ENCODE measurements at places on chromosomes 5 and 9.

- peak; percentile 74 for DNase-seq
Observed at GRCh38 chr9:68584189-68585033, 43.7 kb upstream of the TMEM252 start.

DNA sequence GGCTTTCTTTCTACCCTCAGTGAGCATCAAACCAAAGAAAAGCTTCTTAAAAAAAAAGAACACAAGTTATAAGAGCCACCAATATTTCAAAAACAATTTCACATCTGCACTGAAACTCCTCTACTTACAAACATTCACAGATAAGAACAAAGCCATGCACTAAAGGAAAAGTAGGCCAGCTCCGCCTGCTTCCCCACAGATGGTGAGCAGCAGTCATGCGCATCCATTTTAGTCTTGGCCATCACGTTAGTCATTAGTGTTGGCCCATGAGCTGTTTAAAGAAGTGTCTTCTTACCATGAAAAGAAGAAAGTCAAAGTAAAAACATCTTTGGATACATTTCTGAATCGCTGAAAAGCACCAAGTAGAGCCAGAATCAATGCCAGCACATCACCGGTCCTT, 40.0 kb upstream of the SMIM23 start:
- DNase-seq, result no peak

DNA sequence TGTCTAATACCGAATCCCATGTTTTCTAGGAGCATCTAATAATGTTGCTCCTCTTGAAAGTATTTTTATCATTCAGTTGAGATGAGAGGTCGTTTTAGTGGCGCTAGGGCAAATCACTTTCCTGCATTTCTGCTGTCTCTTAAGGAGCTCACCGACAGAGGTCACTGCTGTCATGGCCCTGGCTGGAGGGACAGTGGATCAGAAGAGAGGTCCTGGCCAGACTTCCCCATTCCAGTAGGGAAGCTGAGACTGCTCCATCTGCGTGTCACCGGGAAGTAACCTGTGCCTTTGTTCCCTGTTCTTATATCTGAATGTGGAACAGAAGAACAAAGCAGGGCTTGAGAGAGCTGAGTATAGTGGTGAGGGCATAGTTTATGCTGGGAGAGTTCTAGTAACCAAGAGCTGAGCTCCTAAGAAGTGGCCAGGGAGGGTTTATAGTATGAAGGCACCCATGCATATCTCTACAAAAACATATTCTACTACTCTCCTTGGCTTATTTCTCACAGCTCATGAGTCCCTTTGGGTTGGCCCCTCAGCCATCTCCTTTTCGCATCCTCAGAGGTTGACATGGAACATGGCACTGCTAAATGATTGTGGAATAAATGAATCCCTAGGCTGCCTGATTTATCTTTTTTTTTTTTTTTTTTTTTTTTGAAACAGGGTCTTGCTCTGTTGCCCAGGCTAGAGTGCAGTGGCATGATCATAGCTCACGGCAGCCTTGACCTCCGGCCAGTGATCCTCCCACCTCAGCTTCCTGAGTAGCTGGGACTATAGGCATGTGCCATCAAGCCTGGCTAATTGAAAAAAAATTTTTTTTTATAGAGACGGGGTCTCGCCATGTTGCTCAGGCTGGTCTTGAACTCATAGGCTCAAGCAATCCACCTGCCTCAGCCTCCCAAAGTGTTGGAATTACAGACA, 27.2 kb downstream of the ATP6V0E1 start:
- DNase-seq, result no peak

DNA sequence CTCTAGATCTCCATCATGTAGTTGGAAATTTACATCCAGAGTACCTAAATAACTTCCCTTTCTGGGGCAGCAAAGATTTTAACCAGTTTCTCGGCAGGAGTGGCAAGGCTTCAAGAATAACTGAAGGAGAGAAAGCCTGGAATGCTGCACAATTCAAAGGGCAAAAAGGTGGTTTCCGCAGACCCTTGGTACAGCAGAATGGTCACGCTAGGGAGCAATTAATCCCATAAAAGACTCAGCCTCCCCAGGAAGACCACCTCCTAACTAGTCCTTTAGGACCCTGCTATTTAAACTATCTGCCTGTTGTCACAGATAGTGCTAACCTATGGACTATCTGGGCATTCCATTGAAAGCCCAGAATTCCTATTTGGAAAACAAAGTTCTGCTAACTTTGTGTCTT, 3.6 kb downstream of the HTR1A start:
- no peak for DNase-seq

DNA sequence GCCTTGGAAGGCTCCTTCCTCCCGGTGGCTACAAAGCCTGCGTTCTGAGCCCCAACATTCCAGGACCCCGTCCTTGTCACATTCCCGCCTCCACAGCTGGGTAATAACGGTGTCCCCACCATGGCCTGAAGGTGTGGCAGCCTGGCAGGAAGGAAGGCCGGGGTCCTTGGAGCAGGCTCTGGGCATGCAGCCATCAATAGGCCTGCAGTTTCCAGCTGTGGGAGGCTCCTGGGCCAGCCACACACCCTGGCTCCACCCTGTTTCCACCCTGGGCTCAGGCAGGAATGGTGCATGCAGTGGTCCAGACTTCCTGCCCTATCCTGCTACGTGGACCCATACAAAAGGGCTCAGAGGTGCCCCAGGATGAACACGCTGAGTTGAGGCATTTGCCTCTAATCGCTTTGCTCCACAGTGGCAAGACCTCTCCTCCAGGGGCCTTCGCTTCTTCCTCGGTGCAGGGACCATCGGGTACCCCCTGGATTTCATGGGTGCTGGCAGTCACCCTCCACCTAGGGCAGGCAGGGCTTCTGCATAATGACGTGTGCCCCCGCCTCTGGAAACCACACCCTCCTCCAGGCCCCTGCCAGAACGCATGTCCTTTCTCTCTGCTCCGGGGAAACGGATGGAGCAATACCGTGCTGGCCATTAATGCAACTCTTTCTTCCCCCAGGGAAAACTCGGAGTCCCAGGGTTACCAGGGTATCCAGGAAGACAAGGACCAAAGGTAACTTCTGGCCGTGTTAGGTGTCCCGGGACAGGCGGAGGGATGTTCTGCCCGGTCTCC, 95.1 kb upstream of the FCN2 start:
- DNase-seq, result no peak

- no peak for DNase-seq
Observed at GRCh38 chr5:56259002-56259511, 25.9 kb upstream of the ANKRD55 start.

DNA sequence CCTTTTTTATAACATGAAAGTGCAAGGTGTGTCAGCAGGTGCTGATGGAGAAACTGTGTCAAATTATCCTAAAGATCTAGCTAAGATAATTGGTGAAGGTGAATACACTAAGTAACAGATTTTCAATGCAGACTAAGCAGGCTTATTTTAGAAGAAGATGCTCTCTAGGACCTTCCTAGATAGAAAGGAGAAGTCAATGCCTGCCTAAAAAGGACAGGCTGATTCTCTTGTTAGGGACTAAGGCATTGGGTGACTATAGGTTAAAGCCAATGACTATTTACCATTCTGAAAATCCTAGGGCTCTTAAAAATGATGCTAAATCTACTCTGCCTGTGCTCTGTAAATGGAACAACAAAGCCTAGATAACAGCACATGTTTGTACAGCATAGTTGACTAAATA, 1682.4 kb downstream of the MAT2B start:
- DNase-seq, result no peak

DNA sequence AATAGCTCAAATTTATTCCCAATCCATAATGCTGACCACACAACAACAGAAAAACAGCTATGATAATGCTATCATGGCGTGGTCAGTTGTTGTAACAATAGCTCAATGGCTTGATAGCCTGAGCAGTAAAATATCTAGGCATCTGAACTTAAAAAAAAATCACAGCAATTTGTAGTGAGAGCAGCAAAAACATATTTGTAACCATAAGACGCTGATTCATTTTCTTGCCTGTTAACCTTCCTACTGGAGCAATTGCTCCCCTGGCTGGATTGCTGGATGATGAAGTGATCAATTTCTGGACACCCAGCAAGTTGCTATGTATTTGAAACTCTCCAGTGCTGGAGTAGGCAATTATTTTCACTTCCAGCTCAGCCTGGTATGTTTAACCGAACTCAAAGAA, 115.1 kb downstream of the PCSK1 start:
- no peak for DNase-seq

GRCh38 chr5:56094579-56095361, 100.0 kb upstream of the IL6ST start:
- DNase-seq, result peak; percentile 64

GRCh38 chr5:138662599-138662998, 87.4 kb upstream of the HSPA9 start:
- DNase-seq, result peak; percentile 26

DNA sequence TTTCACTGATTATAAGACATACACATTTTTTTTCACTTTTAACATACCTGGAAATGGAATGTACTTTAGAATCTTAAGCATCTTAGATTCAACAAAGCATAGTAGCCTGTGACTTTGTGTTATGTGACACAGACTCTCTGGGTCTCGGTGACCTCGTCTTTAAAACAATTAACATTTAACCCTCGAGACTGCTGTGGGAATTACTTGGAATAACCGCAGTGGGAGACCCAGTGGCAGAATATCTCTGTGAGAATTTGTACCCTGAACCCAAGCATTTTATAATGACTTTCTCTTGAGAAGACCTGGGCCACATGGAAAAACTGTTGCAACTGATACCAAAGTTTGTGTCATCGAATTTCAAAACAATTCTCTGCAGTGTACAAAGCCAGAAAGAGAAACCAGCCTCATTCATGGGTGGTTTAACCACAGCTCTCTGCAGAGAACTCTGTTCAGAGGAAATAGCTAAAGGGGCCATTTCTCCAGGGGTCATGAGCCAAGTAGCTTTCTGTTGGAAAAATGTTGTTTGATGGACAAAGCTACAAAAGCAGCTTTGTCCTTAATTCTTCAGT, 10.0 kb upstream of the RETREG1 start:
- DNase-seq, result peak; percentile 47

DNA sequence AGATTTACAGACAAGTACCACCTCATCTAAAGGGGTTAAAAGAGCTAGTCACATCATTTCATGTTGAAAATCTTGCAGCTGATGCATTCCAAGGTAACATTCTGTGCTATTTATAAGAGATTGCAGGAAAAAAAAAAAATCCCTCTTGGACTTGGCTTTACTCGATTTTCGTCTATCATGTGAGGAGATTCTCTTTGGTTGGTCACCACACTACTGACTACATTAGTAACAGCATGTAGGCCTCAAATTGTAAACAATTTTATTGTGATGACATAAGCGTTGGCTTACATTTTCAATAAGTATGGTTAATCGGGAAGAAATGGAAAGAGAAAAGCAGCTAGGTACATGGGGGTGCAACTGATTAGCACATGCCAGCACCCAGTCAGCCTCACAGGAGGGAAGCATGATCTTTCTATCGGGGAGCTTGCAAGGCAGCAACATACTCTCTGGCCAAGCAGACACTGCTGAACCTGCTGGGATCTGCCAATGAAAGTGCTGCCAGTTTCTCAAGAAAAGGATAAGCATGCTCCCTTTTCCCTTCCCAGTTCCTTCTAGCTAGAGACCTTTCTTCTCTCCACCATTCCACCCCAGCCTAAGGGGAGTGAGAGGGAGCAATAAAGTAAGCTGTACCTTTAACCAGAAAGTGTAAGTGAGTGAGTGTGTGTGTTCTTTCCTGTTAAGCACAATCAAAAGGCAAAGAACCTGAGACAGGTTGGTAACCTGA, 7.5 kb downstream of the NREP start:
- DNase-seq, result no peak

DNA sequence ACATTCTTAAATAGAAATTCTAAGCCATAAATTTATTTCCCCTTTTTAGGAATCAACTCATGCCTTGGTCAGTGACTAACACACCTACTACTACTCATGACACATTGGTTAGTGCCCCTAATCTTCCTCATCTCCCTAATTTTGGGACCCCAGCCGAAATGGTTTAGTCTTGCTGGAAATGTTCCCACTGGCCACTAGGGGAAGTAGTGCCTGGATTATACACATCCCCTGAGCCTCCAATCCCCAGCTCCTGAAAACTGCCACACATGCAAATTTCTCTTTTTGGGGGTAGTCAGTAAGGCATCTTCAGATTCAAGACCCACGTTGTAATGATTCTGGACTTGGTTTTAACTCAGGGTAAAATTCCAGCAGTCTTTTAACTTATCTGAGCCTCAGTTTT, 79.8 kb downstream of the HSD17B3 start:
- no peak for DNase-seq

DNA sequence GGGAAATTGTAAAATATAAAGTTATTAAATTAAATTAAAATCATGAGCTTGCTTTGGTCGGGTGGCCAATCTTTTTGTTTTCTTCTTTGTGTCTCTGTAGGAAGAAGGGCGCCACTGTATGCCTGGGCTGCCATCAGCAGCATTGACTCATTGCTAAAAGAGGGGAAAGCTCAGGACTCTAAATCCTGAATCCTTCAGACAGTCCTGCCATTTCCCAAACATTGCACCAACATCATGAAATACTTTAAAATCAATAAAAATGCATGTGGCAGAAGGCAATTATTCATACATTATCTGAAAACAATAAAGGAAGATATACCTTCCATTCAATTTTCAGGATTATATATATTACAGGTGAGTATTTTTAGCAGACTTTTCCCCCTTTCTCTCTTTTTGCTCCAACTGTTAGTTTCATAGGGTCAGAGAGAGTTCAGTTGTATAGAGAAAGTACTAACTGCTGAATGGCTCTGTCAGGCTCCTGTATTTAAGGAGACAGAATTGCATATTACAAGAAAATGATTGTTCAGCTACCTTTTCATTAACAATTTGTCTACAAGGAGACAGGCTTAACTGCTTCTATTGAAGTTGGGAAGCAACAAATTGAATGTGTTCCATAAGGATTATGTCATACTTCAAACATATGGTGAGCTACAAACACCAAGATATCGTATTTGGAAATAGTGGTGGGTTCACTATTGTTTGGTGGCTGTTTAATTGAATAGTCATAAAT, 95.7 kb downstream of the ATPSCKMT start:
- no peak for DNase-seq

- DNase-seq, result no peak
Observed at GRCh38 chr9:122186777-122187470, 27.2 kb downstream of the MORN5 start.

DNA sequence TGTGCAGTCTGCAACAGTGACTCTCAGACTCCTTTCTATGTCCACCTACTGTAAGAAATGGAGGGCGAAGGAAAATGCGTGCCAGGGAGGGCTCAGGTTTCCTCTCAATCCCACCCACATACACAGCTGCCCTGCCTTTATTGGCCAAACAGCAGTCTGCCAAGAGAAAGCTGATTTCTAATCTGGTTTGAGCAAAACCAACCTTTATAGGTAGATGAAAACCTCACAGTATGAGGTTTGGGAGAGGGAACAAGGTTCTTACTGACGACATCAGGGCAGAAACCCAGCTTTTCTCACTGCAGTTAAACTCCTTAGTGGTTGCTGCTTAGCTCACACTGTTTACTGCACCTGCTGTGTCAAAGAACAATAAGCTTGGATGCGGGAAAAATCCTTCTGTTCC, 152.3 kb upstream of the KLF9 start:
- peak; percentile 41 for DNase-seq
